NCI-H1417 treated with DMSO at 0.1 percent for 48 hours (cell line): ENCODE measurements at places on chromosomes 6 and 20.

- no peak for DNase-seq
These were observed 39.5 kb upstream of the ZFAND3 start for GRCh38 chr6:37779902-37780628.

DNA sequence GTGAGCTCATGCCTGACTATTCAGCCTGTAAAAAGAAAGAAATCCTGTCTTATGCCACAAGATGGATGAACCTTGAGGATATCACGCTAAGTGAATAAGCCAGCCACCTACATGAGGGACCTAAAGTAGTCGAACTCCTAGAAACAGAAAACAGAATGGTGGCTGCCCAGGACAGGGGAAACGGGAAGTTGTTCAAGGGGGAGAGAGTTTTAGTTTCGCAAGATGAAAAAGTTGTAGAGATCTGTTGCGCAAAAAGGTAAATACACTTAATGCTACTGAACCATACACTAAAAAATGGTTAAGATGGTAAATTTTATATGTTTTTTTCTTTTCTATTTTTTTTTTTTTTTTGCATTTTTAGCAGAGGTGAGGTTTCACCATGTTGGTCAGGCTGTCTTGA, 74.1 kb upstream of the RALY start:
- no peak for DNase-seq

- DNase-seq = no peak
These were observed 23.8 kb downstream of the PRSS35 start for GRCh38 chr6:83536034-83536646.

DNA sequence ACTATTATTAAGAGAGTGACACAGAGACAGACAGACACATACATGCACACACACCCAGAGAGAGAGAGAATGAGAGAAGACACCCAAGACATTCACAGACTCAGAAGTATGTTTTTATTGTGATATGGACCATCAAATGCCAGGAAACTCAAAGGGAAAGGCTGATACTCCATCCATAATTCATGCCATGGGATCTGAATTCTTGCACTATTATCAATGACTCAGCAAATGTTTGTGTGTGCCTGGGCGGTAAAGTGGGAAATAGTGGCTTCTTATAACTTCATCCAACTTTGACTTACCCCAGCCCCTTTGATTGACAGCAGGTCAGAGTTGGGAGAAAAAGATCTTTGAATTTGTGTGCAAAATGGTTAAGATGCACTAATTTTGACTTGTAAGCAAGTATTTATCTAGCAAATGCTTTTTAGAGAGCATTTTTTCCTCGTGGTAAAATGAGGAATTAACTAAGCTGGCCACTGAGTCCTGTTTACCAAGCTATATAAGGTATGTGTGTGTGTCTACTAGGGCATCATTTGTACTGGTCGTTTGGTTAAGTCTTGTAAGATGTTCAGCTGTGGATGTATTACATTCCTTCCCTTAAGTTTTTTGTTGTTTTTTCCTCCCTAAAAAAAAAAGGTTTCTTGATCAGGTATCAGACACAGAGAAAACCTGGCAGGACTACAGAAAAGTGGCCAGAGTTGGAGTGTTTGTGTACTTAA, 3.0 kb upstream of the CCN2 start:
- DNase-seq = no peak

DNA sequence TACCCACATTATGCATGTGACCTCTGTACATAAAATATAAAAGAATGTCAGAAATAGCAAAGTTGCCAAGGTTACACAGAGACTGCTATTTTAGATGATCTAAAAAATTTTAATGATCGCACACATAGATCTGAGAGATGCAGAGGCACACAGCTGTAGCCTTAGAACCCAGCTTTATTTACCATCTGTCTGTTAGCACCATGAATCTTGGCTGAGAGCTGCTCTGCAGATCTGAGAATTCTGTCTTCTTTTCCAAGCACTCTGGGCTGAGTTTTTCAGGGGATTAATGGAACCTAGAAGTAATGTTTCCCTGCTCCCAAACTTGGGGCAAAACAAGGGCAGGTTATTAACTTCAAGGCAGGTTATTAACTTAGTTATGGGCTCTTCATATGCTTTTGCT, 248.7 kb upstream of the JAG1 start:
- DNase-seq = no peak

GRCh38 chr20:43066125-43066524, 123.6 kb downstream of the PTPRT start:
- DNase-seq = no peak

DNA sequence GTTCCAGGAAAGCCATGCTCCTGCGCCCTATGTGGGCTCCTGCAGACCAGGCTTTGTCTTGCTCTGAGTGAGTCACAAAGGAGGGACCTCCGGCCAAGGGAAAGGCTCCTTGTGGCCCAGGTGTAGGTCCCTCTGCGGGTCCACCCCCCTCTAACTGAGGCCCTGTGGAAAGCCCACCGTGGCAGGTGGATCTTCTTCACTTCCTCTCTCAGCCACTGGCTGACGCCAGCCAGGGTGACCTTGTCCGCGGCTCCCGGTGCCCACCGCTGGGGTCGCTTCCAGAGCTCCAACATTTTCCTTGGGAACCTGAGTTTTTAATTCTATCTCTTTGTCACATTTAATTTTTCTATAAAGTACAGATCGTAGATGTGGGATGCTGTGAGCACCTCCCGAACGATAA, 54.1 kb downstream of the SMOC2 start:
- DNase-seq = no peak

DNA sequence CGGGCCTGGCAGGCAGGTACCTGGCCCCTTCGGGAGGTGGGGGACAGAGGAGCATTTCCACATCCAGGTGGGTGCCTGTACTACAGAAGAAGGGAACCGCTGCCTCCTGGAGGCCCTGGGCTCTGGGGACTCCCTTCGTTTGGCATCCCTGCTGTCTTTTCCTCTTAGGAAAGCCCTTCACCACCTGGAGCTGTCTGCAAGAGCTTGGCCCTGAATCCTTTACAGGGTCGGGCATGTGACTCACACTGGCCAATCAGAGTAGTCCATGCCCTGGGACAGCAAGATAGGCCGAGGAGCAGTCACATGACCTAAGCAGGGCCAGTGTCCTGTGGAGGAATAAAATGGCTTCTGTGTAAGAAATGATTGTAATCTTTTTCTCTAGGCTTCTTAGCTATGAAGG, 224.9 kb downstream of the ANKRD60 start:
- DNase-seq = no peak

DNA sequence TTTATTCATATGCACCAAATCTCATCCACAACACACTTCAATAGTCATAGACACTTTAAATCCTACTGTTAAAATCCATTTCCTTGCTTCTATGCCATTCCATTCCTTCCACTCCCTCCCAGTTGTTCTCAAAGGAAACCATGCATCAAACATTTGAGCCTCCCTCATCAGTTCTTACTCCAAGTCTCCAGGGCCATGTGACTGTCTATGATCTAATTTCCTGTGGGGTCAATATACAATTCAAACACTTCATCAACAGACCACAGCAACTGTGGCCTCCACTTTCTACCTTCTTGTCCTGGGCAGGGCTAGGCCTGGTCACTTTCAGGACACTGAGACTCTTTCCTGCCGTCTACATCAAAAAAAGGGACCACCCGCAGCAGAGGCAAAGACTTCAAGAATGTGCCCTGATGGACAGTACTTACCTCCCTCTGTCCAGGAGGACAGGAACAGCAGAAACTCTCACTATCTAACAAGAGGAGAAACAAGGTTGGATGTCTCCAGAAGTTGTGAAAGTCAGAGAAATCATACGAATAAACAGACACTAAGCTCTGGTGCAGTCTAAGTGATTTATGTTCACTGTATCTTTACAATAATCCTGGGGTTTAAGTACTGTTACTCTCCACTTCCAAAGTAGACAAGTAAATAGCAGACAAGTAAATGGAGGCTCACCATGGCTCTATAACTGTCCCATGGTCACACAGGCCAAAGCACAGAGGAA, 160.2 kb downstream of the QRSL1 start:
- no peak for DNase-seq

GRCh38 chr6:75563032-75563431, 38.6 kb upstream of the SENP6 start:
- no peak for DNase-seq
